ENCODE measurements at places on chromosomes 3 and 15.

- no peak for DNase-seq
These were observed 132.6 kb upstream of the LRRN1 start for GRCh38 chr3:3666664-3667063.

GRCh38 chr3:144470666-144471065, 499.0 kb downstream of the DIPK2A start:
- no peak for DNase-seq

DNA sequence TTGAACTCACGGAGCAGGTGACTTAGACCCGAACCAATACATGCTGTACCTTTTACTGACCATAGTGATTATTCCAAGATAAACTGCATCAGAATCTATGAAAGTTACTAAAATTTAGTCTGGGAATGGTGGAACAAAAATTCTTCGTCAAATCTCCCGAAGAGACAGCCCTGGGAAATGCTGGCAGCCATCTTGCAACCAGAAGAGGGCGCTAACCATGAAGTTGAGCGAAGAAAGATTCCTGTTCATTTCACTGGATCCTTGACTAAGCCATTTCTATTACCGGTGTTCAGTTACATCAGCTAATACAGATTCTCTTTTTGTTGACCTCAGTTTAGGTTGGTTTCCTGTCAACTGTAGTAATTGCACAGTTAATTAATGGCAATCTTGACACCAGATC, 199.6 kb downstream of the SLC9A9 start:
- DNase-seq = no peak

DNA sequence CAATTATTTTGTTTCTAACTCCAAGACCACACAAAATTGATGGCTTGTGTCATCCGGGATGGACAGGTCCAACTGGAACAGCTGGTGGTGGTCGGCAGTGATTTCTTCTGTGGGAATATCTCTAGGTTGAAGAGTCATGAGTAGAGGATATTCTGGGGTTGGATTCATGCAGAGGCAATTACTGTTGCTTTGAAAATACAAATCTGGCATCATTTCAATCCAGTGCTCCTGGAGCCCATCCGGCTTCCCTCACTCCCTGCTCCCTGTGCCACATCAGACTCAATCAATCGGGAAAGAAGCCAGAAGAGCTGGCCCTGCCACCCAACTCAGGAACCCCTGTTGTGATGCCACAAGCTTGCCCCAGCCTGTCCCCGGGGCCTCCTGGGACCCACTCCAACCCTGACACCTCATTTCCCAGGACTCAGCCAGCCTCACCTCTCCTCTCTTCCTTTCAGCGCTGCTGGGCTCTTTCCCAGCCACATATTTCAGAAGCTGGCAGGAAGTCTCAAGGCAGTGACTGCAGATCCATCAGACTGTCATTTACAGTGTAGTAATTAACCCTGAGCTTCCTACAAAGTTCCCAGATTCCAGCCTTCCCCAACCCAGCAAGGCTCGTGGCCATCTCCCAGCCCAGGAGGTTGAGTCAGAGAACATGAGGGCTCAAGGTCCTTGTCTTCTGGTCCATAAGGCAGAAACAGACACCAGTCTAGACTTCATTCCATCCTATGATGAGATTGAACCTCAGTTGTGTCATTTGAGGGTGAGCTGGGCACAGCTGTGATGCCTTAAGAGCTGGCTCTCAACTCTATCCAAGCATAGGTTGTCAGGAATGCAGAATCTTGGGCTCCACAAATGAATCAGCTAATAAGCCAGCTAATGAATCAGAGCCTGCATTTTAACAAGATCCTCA, 114.0 kb downstream of the FAM174B start:
- no peak for DNase-seq

DNA sequence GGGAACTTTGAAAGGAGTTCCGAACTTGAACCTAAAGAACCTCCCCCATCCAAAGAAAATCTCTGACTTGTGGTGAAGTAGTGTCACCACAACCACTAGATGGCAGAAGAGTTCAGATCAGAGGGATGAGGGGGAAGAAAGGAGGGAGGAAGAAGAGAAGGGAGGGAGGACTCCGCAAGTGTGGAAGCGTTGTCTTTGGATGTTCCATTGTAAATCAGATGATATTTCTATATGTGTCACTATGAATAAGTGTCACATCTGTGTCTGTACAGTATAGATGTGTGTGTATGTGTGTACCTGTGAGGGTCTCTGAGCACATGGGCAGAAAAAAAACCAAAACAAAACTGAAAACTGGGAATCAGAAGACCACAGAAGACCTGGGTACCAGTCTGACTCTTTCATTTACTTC, 16.9 kb downstream of the SLC24A1 start:
- no peak for DNase-seq

DNA sequence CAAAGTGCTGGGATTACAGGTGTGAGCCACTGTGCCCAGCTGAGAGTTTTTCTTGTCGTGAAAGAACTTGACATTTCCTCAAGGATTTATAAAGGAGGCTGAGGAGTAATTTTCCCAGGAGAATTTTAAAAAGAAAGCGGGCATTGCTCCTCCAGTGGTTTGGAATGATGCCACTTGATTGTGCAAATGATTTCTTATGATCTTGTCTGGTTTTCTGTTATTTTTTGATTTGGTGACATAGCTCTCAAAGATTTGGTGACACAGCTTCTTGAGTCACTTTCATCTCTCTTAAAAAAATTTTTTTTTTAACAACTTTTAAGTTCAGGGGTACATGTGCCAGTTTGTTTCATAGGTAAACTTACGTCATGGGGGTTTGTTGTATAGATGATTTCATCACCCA, 24.6 kb upstream of the NFKBIZ start:
- DNase-seq = no peak

DNA sequence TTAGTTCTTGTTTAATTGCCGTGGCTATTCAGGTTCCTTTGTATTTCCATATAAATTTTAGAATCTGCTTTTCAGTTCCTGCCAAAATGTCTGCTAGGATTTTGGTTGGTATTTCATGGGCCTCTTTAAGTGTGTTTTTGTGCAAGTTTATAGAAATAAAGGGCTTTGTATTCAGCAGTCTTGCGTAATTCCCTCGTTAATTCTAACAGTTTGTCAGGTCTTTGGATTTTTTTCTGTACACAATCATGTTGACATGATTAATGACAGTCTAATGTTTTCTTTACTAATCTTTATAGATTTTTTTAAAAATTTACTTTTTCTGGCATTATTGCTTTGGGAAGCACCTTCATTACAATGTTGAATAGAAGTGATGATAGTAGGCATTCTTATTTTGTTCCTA, 120.9 kb downstream of the NEK11 start:
- no peak for DNase-seq

- no peak for DNase-seq
These were observed 106.9 kb upstream of the CD96 start for GRCh38 chr3:111434941-111435622.

DNA sequence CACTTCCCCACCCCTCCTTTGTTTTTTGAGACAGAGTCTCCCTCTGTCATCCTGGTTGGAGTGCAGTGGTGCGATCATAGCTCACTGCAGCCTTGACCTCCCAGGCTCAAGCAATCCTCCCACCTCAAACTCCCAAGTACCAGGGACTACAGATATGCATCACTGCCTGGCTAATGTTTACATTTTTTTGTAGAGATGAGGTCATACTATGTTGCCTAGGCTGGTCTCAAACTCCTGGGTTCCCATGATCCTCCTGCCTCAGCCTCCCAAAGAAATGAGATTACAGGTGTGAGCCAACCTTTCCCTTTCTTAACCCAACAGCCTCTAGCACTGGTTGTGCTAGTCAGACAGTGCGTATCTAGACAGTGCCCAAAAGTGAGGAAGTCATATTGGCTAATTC, 6.4 kb upstream of the GATM start:
- no peak for DNase-seq

- no peak for DNase-seq
These were observed 1.1 kb downstream of the DCUN1D1 start for GRCh38 chr3:182979103-182979673.

GRCh38 chr3:175476489-175476888, 617.4 kb downstream of the NAALADL2 start:
- no peak for DNase-seq

DNA sequence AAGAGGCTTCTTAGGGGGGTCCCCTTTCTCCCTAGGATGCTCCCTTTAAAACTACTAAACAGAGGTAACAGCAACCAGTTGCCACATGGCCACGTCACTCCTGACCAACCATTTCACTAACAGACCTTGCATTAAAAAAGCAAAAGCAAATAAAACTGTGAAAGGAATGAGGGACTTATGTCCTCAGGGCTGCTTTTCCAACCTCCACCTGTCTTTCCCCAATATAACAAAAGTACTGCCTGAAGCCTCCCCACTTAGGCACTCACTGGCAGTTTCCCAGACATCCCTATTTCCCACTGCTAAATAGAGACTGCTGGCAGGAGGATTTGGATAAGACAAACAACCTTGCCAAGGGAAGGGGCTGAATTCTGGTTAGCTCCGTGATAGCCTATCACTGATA, 130.3 kb downstream of the ATP8B4 start:
- DNase-seq = no peak

Measured in NCI-H2081 treated with DMSO at 0.1 percent for 48 hours (cell line).